ENCODE measurements at places on chromosomes 2 and 18.

DNA sequence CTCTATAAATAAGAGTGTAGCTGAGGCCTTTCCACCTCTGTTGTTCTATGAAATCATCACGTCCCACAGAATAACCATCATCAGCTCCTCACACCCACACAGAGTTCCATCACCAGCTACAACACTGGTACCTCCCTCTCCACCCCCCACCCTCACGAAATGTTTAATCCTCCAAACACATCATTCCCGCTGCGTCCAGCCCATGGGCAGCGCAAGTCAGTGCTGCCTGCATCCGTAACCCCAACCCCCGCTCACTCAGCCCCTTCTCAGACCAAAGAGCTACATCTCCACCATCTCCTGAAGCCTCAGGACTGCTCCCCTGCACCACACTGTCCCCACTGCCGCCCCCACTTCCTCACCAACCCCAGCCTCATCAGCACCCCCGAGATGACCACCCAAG lies 19.4 kb downstream of the DNMT3A start:
- DNase-seq = no peak

- DNase-seq = no peak
Measured at GRCh38 chr2:167509586-167509985, 621.3 kb downstream of the XIRP2 start.

DNA sequence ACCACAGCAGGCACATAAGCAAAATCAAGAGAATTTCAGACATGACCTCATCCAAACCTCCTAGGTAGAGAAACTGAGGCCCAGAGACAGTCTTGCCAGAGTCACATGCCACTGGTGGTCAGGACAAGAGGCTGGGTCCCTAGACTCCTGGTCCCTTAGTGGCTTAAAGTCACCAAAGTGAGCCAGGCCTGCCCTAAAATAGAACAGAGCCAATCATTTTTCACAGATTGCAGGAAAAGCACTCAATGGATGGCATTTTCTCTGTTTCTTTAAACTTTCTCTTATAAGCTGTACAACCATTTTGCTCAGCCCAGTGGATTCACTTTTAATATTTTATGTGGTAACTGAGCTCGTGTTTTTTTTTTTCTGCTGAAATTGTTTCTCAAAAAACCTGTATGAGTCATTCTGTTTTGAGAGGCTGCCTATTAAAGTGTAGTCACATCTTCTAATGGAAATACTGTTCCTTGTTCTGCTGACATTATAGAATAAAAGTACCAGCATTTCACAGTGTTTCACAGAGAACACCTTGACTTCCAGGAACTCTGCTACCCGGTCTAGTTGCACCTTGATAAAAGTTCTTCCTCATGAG lies 29.6 kb downstream of the STEAP3 start:
- DNase-seq = no peak

- no peak for DNase-seq
Measured at GRCh38 chr18:48778344-48779011, 172.3 kb downstream of the SMAD7 start.

- DNase-seq = peak; percentile 22
Measured at GRCh38 chr2:2057125-2057721, 273.9 kb downstream of the MYT1L start.

DNA sequence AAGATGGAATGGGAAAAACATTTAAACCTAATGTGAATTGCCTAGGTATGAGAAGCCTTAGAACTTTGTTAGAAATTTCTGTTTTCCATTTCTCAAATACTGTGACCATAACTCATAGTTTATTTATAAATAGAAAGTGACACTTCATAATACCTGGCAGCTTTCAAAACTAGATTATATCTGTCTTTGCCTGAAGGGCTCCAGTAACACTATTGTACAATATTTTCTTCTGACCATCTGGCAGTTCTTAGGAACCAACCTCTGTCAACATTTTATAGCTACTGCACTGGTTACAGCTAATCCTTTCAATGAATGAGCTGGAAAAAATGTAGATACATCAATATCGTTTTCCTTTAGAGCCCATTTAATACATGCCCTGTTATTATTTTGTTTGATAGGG lies 237.4 kb downstream of the CAMKMT start:
- DNase-seq = peak; percentile 65

DNA sequence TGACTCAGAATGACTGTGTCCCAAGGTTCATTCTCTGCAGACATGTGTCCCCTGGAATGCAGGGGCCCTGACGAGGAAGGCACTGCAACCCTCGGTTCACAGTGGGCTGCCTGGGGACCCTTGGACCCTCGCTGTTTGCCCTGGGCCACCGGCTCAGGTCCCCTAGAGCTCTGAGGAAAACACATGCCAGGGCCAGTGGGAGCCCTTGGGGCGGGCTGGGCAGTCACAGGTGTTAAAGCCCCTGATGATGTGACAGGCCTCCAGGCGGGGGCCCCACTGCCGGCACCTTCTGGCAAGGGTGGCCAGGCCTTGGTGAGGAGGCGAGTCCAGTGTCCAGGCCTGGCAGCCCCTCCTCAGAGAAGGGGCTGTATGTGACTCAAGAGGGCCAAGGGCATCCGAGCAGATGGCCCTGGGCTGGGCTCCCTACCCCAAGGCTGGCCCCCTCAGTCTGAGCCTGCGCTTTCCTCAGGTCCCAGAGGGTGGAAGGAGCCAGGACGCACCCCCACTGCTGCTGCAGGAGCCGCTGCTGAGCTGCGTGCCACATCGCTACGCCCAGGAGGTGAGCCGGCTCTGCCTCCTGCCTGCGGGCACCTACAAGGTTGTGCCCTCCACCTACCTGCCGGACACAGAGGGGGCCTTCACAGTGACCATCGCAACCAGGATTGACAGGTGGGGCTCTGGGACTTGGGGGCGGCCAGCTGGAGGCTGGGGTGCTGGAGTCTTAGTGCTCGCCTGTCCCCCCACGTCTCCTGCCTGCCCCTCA lies 11.1 kb downstream of the CAPN10 start:
- no peak for DNase-seq

- DNase-seq = no peak
Measured at GRCh38 chr2:23327887-23328286, 57.1 kb upstream of the KLHL29 start.

DNA sequence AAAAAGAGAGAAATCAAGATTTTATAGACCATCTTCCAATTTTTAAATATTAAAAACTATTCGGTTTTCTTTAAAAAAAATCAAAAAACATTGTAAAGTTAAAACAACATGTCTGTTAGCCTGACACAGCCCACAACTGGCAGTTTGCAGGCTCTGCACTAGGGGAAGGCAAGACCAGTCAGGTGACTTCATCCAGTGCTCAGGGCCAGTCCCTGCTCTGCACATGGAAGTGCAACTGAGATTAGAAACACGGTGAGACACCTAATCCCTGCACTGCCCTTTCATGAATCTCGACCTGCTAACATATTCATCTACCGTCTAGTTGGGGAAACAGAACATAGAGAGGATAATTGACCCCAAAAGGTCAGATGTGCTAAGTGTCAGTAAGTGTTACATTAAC lies 135.2 kb downstream of the BARD1 start:
- DNase-seq = no peak

Measured in SK-N-DZ (cell line).